ENCODE measurements at places on chromosomes 11 and 22. TPM values are rescaled to one million over a fixed set of nuclear protein-coding genes. Genes with fewer than 3 reads are reported as not detected.

DNA sequence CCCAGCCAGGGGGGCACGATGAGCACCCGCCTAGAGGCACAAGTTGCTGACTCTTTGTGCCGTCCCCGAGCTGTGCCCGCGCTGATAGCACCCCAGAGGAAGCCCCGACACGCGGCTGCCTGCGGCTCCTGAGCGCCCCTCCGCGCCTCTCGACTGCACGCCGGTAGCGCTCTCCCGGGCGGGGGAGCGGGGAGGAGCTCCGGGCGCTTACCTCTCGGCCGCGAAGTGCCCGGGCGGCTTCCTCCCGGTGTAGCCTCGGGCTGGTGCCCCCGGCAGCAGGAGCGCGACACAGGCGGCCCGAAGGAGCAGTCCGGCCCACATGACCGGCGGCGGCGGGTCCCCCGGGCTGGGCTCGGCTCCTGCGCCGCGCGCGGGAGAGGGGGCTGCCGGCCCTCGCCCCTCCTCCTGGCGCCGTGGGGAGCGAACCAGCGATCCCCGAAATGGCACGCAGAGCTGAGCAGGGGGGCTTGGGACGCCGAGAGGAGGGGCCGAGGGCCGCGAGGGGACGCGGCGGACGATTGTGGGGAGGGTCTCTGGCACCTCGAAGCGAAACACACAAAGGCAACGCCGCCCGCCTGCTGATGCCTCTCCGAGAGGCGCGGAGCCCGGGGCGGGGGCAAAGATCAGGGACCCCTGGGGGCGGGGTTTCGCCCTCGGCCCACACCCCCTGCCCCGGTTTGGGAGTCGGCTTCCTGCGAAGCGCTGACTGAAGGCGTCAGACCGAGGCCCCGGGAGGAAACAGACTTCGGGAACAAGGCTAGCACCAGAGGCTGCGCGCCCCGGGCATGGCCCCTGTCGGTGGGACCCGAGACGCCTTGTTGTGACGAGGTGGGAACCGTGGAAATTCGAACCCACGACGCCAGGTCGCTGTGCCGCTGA is at the start of gene VWCE:
VWCE (minus strand) TSS at position 600 of the 879 bp plus-strand sequence; CDS start at position 321, 279 bp downstream.
- peak; percentile 73 for DNase-seq
- peak within 1 kb of the TSS; percentile 62 for H3K4me3 ChIP-seq
- peaks cover 20% of the 10 kb centered on the region for H3K4me1 ChIP-seq
- no peak within 1 kb of the TSS for H3K27ac ChIP-seq
- no peaks in the 10 kb centered on the region for H3K36me3 ChIP-seq

DNA sequence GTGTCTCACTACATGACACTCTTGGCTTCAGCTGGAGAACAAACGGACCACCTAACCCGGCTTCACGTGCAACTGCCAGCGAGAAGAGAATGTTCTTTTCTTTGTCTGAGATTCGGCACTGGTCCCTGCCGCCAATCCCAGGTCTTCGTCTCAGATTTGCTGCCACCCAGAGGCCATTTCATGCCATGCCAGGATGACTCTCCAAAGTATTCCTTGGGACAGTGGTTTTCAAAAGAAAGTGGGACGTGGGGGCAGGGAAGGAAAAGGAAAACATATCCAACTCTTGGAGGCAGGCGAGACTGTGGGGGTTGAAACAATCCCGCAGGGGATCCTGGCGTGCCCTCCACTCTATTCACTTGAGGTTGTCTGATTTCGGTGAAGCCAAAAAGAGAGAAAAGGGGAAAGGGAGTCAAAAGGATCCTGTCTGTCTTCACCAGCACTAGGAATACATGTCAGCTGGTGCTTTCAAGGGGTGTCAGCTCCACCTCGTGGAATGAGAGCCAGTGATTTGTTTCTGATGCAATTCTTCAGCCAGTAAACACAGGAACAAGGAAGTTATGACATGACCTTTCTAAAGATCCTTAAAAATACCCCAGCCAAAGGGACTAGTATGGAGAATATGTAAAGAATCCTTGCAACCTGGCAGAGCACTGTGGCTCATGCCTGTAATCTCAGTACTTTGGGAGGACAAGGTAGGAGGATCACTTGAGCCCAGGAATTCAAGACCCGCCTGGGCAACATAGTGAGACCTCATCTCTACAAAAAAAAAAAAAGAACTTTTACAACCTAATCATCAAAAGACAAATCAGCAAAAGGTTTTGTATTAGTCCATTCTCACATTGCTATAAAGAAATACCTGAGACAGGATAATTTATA is 41.0 kb upstream of the APLNR start:
- H3K4me3 ChIP-seq = no peak overlapping the region
- DNase-seq = peak; percentile 69
- no peaks in the 10 kb centered on the region for H3K36me3 ChIP-seq
- H3K27ac ChIP-seq = peak overlapping the region; percentile 58
- no peaks in the 10 kb centered on the region for H3K4me1 ChIP-seq

DNA sequence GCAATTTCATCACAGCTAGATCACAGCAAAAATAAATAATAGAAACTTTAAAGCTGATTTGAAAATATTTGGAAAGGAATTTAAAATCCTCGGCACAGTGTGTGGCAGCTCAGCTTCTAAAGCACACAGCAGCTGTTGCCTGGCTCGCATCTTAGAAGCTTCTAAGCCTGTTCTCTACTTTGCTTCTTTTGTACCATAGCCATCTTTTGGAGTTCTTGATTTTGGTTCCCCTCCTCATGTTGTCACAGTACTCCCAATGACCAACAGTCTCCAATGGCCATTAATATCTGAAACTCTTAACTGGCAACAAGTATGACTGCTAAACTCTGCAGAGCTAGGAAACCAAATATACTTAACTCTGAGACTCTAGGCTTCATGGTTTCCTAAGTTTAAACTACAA is 28.8 kb downstream of the CHKA start:
- no peaks in the 10 kb centered on the region for H3K4me1 ChIP-seq
- DNase-seq = no peak
- no peaks in the 10 kb centered on the region for H3K36me3 ChIP-seq
- no peak overlapping the region for H3K4me3 ChIP-seq
- no peak overlapping the region for H3K27ac ChIP-seq

Gene LYVE1
- 50.3 TPM for total RNA-seq

Gene UBQLN3
- not detected for total RNA-seq

Gene RIC3
- 26.4 TPM for total RNA-seq

Gene FAM181B
- 0.35 TPM for total RNA-seq

Data from Peyer's patch (tissue), 4 donors.